ENCODE measurements at places on chromosomes 2 and 18.

DNA sequence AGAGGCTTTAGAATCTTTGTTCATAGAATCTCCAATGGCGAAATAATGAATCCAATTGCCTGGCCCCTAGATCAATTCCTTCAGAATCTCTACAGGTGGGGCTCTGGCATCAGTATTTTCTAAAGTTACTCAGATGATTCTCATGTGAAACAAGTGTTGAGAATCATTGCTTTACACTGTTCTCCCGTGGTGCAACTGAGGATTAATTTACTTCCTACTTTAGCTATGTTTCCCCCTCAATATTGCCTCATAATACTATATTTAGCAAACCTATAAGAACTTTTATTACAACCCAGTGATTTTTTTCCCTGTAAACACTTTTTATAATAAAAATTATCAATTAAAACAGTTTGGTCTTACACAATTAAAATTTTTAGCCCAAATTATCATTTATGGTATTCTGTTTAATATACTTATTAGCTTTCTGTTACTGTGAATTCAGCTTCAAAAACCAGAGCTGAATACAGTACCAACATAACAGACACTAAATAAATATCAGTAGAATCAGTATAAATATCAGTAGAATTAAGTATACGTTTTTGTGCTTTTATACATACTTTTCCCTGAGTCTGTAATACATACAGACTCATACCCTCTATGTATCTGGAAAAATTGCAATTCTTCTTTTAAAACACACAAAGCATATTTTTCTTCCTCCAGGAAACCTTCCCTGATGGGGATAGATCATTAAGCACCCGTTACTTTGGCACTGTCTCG lies 20.8 kb downstream of the SLC38A11 start:
- no peak for DNase-seq

- no peak for DNase-seq
Observed at GRCh38 chr2:196963961-196964360, 37.5 kb upstream of the PGAP1 start.

DNA sequence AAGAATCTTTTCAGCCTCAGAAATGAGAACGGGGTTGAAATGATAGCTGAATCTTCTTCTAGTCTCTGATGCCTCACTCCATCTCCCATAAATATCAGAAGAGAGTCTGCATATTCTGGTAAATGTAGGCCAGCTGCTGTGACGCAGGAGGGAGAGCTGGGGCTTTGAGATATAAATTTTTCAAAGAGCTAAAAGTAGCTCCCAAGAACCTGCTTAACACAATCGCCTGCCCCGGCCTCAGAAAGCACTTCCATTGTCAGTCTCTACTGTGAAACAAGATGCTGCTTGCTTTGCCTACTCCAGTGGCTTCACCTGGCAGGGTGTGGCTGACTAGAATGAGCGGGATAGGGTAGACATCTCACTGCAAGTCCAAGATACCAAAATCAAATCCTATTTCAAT lies 105.0 kb upstream of the CCDC150 start:
- DNase-seq = no peak

DNA sequence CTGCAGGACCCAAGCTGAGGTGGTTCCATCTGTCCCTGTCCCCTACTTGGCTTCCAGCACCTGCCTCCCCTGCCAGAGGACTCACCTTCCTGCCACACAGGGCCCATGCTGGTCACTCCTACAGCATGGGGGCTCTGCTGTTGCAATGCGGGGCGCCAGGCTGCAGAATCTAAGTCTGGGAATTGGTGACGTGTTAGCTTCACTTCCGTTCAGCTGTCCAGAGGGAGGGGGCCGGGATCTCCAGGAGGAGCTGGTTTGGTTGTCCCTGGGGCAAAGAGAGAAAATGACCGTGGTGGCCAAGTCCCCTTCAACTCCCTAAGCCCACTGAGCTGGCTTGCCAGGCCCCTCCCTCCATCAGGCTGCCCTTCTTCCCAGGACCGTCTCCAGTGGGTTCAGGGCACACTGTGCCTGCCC lies 69.5 kb downstream of the IL1R2 start:
- no peak for DNase-seq

- no peak for DNase-seq
Observed at GRCh38 chr2:217147818-217148217, 288.0 kb upstream of the TNP1 start.

- no peak for DNase-seq
Observed at GRCh38 chr2:112784199-112785189, at the start of gene IL1A. Gene IL1A (minus strand): TSS chr2:112784493. CDS start chr2:112783770, 723 bp downstream.

- DNase-seq = no peak
Observed at GRCh38 chr2:144467502-144468137, 52.3 kb downstream of the ZEB2 start.

Data from stimulated activated CD8-positive, alpha-beta memory T cell treated with anti-CD3 and anti-CD28 coated beads, Interleukin-15, amount 100 ng/mL, for 48 hours (primary cell).